ENCODE measurements at places on chromosomes 13 and 19.

- DNase-seq, result no peak
Observed at GRCh38 chr13:20669162-20669561, 34.3 kb upstream of the IL17D start.

DNA sequence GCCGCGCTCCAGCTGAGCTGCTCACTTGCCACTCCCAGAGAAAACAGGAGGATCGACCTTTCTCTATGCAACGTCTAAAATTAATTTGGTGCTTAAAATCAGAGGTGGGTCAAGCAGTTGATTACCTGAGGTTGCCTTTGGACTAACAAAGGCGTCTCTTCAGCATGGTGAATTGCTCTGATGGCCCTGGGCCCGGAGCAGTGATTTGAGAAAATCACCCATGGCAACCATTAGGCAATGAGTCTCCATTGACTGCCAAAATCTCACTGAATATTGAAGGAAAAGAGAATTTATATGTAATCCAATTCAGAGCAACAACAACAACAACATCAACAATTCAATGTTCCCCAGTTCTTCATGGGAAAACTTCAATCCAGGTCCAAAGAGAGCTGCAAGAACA is 61.8 kb downstream of the IRS2 start:
- no peak for DNase-seq

DNA sequence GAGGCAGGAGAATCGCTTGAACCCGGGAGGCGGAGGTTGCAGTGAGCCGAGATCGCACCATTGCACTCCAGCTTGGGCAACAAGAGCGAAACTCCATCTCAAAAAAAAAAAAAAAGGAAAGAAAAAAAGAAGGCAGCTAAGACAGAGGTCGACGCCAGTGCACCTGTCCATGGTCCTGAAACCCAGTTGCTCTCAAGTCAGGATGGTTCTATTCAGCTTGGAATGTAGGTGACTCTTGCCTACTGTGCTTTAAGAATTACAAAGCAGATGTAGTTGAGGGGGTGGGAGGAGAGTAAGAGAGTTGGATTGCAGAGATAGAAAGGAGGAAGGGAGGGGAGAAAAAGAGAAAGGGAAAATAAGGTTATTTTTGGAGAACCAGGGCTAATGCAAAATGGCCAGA is 18.7 kb downstream of the CACNG7 start:
- peak; percentile 25 for DNase-seq

- DNase-seq, result peak; percentile 23
Observed at GRCh38 chr19:2627855-2628254, 74.6 kb downstream of the GNG7 start.

- no peak for DNase-seq
Observed at GRCh38 chr13:99717959-99718674, 216.8 kb downstream of the TM9SF2 start.

GRCh38 chr19:16340092-16340491 is 15.5 kb downstream of the KLF2 start:
- no peak for DNase-seq

- DNase-seq, result no peak
Observed at GRCh38 chr19:45464274-45464673, 3.5 kb upstream of the FOSB start.

DNA sequence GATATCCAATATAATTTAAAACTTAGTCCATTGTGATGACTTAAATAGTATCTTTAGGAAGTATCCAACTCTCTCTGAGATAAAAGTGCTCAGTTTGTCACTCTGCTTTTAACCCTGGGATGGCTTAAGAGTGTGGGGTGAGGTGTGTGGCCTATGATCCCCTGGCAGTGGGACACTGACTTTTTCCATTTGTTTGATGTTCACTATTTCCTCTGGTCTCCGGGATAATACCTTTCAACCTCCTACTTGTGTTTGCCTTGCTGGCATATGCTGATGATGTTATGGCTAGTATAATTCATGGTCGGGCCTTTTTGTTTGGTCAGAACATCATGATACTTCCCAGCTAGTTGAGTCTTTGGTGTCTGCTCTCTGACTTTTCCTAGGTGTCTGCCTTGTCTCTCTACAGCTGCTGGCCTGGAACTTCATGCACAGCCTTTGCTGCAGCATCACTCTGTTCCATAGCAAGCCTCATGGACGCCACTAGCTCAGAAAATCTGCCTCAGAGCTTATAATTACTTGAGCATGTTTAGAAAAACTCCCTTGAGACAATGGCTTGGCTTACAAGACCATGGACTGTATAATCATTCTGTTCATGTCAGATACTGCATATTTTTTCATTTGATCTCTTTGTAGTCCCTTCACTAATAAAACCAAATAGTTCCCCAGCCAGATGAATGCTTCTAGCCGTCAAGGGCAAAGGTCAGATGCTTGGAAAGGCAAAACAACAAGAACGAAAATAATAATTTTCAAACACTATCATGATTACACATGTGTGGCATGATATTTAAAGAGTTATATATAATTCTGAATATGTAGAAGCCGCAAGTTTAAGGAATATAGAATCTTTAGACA is 75.2 kb downstream of the WDFY2 start:
- no peak for DNase-seq

- DNase-seq, result no peak
Observed at GRCh38 chr13:73327579-73327978, 268.8 kb downstream of the KLF5 start.

- no peak for DNase-seq
Observed at GRCh38 chr19:14085309-14085995, at the start of gene C19orf67. C19orf67 (minus strand) TSS chr19:14085783; CDS start chr19:14085627, 156 bp downstream.

- no peak for DNase-seq
Observed at GRCh38 chr13:27183561-27184147, 12.0 kb upstream of the USP12 start.

- no peak for DNase-seq
Observed at GRCh38 chr13:30159446-30159839, 147.9 kb downstream of the KATNAL1 start.

DNA sequence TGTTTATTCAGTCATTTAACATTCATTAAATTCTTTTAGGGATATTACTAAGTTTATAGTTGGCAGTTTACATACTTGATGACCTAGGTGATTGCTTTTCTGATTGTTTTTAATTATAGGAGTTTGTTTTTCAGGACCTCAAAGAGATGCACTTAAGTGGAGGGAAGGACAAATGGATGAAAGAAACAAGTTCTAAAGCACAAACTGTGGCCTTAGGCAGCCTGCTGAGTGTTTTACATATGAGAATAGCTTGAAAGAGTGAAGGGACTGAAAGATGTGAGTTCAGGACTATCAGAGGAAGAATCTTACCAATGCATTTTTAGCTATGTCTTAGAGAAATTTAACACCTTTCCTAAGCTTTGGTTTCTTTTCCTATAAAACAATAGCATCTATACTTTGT is 402.6 kb downstream of the KLF12 start:
- DNase-seq, result no peak

DNA sequence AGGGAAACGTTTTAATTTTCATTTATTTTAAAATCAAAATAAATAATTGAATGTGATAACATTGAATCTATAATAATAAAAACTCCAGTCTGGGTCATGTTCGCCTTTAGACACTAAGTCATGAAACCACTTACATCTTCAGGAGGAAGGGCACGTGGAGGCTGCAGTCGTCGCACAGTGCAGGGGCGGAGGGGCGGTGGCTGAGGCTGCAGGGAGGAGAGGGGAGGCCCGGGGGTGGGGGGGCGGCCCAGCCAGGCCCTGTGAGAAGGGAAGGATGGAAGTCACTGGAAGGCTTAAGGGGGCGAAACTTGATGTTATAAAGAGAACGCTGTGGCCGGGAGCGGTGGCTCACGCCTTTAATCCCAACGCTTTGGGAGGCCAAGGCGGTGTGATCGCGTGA is 14.9 kb upstream of the LATS2 start:
- DNase-seq, result no peak

- no peak for DNase-seq
Observed at GRCh38 chr19:41758846-41759245, 3.5 kb downstream of the CEACAM6 start.

GRCh38 chr13:35283856-35284255 is 192.6 kb downstream of the MAB21L1 start:
- no peak for DNase-seq

DNA sequence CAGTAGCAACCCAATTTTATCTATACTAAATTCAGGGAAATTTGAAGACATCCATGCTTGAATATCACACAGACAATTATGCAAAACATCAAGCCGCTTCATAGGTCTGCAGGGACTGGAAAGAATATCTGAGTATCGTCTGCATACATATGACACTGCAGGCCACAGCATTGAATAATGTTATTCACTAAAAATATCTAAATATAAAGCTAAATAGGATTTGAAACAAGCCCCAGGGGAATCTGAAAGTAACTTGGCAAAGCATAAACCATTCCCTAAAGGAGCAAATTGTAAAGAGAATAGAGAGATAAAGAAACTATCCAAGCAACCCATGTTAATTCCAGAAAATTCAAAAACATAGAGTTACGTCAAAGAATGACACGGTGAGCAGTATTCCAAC is 1251.0 kb downstream of the PCDH17 start:
- no peak for DNase-seq

- DNase-seq, result no peak
Observed at GRCh38 chr19:574658-575526, 2.5 kb downstream of the BSG start.

GRCh38 chr13:74166261-74167004 is 32.2 kb upstream of the KLF12 start:
- no peak for DNase-seq

Data from CD4-positive, alpha-beta T cell treated with Interleukin-1 beta for 1 hour (primary cell).